ENCODE measurements at places on chromosomes 7 and 10.

DNA sequence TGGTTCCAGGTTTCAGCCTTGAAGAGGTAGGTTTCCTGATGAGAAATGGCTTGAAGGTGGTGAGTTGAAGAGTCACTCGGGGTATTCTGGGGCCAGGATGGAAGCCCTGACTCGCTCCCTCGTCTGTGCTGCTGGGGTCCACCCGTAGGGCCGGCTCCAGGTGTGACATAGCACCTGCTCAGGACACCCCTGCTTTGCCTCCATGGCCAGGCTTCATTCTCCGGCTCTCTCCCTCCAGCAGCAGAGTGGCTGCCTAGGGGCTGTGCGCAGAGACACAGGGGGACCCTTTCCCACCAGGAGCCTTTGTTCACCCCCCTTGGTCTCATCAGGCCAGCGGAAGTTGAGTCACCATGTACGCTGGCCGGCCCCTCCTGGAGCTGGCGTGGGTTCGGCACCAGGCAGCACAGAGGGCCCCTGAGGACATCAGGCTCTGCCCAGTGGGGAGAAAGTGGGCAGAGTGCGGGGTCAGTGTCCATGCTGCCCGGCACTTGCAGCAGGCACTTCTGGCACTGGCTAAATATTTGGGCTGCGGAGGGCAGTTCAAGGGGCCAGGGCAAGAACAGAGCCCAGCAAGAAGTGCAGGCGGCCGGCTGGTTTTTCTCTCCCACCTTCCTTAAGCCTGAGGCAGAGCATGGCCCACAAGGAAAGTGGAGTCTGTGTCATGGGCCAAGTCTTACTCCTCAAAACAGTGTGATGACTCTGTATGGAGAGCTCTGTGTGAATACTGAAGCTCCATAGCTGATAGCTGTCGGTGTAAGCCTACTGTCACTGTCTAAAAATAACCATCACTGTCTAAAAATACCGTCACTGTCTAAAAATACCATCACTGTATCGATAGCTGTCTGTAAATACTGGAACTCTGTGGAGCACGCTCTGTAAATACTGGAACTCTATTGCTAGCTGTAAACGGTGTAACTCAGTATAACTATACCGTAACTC lies 3.7 kb upstream of the PRKAR1B start:
- DNase-seq: no peak

- DNase-seq: no peak
Measured at GRCh38 chr10:6269953-6270867, 67.5 kb downstream of the PFKFB3 start.

- no peak for DNase-seq
Measured at GRCh38 chr7:55075464-55076021, 56.7 kb downstream of the EGFR start.

DNA sequence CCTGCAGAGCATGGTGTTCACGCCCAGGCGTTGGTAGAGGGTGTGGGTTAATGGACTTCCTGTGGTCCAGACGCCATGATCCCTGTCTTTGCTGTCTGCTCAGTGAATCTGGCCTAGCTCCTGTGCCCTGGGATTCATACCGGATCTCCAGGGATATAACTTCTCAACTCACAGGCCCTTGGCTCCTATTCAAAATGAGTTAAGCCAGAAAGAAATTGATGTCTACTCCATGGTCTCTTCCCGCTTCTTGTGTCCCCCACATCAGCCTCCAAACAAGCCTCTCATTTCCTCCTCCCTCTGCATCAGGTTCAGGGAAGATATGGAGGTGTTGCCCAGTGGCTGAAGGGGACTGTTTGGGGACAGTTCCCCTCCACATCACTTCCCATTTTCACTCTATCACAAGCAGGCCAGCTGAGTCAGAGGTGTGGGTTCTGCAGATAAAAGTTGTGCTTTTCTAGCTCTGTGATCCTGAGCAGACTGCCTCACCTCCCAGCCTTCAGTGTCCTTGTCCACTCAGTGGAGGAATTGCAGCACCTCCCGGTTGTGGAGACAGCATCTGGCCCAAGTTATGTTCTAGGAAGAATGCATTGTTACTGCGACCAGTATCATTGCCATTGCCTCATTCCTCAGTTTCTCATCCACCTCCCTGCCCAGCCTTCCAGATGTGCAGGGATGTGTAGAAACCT lies 22.5 kb downstream of the AKR1E2 start:
- DNase-seq: no peak

GRCh38 chr7:112010994-112011393 lies 195.2 kb downstream of the DOCK4 start:
- no peak for DNase-seq

DNA sequence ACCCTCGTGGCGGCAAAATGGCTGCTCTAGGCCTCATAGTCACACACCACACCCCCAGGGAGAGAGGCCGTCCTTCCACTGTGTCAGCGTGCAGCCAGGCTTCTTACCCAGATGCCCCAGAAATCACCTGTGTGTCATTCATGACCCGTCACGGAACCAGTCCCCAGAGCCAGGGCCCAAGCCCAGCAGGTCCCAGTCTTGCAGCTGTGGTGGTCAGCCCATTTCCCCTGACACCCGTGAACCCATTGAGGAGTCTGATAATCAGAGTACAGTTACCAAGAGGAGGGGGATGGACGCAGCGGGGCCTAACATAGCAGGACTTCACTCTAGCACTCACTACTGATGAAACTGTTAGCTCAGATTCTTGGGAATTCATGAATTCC lies 112.1 kb downstream of the ACTR3B start:
- DNase-seq: no peak
